ENCODE measurements at places on chromosomes 1 and 21.

GRCh38 chr1:9845914-9846313, 22.1 kb upstream of the CLSTN1 start:
- no peak for DNase-seq

- DNase-seq, result no peak
Measured at GRCh38 chr1:211548321-211549091, 30.5 kb downstream of the SLC30A1 start.

GRCh38 chr1:164932580-164932979, 373.6 kb downstream of the PBX1 start:
- DNase-seq, result no peak

DNA sequence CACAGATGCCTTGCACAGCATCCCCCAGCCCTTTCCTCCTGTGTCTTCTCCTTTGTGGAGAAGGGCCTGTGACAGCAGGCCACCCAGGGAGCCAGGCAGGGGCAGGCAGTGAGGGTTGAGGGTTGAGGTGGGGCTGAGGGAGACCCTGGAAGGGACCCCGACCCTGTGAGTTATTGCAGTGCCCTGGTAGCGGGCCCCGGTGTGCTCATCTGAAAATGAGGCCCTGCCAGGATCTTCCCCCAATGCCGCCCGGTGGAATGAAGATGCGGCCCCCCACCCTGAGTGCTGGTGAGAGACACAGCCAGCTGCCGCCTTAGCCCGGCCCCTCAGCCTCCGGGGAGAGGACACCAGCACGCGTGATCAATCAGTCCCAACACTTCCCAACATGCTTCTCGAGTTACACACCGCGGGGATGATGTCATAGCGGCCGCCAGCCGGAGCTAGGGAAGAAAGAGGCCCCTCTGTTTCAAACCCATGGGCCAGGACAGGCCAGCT, 36.2 kb upstream of the ACTRT2 start:
- no peak for DNase-seq

DNA sequence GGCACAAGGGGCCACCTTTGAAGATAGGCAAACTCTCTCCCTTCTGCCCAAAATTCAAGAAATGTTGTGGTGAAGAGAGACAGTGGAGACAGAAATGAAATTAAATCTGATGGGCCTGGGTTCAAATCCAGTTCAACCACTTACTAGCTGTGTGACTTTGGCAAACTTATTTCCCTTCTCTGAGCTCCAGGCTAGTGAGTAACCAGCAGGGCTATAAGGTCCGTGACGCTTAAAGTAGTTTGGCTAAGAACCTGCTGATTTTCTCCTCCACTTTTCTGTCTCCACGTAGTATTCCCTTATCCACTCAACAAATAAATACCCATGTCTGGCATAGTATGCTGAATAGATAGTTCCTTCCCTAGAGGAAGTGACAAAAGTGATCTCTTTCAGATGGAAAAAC, 1.9 kb downstream of the SLC2A1 start:
- DNase-seq, result no peak

DNA sequence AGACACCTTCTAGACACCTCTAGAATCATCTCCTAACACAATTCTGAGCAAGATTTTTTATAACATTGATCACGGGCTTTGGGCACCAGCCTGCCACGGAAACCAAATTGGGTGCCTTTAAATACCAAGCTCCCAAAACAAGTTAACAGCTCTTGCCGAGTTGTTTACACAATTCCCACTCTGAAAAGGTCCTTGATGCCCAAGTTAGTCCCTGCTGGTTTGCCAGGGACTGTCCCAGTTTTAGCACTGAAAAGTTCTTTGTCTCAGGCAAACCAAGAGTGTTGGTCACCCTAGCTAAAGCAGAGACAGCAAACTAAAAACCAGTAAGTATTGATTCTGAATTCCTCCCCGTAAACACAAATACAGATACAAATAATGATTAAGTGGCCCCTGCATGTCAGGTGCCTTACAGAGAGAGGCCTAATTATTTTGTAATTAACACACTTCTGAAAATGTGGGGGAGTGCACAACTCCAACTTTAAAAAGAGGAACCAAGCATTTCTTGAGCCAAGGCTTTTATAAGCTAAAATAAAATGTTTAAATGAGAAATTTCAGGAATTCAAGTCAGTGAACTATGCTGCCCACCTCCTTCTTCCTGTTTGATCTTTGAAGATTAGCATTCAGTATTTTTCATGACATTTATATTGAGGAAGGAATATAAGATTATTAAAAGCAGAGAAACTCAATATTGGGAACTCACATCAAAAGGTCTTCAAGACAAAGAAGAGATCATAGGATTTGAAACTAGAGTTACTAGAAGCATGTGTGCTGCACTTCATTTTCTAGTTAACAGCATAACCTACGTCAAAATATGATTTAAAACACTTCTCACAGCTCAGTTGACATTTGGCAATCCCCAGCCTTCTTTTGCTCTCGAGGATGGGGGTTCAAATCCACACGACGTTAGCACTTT, 9.0 kb upstream of the UBE2U start:
- DNase-seq, result no peak

All from left ventricle myocardium inferior (tissue), 1 donor.